ENCODE measurements at places on chromosomes 3 and 15. TPM values are rescaled to one million over a fixed set of nuclear protein-coding genes. Genes with fewer than 3 reads are reported as not detected.

DNA sequence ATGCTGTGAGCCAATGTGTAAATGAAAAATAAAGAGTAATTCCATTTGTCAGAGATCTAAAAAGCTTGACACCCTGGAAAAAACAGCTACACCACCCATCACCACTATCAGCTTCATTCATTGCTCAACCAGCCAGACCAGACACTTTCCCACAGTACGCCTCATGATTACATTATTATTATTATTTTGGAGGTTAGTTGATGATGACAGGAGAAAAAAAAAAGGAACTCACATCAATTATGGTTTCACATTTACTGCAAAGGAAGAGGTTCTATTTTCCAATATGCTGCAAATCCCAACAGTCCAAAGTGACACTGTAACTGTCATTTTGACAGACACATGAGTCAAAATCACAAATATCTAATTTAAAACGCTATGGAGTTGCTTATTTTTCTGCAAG is 134.7 kb upstream of the TSC22D2 start:
- ATAC-seq = no peak

- no peak for ATAC-seq
Measured at GRCh38 chr3:51311055-51311454, 74.0 kb upstream of the MANF start.

DNA sequence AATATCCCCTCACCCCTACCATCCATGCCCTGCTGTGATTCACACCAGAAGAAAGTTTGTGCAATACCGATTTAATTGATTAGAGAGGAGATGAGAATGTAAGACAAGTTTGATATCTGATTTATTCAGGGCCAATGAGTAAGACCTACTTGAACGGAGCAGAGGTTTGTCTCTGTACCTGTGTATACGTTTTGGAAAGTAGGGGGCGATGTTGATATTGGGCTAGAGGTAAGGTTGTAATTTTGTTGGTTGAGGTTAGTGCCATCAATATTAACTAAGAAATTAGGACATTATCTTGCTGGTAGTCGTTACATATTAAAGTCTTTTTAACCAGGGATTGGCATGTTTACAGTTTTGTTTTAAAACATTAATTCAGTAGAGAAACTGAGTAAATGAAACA is 20.5 kb downstream of the EAF2 start:
- ATAC-seq = no peak

GRCh38 chr3:111603679-111604078 is 8.5 kb upstream of the ZBED2 start:
- ATAC-seq = no peak

MSL2 gene
- total RNA-seq = 55.0 TPM

ST3GAL6 gene
- total RNA-seq = not detected
